ENCODE measurements at places on chromosomes 3 and 15.

DNA sequence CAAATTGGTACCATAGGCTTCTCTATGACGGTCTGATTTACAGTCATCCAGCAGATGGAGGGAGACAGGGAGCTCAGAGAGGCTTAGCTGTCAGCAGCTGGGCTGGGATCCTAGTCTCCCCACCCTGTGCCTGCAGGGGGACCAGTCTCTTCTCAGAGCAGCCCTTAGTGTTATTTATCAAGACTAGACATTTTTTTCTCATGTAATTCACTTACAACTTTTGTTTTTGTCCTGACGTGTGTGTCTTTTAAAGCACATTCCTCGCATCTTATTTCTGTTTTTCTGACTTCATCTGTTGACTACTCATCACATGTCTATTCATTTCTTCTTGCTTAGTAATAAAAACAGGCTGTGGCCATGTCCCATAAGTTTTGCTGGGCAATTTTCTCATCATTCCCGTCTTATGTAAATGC lies 116.1 kb downstream of the KLF13 start:
- ATAC-seq, result no peak

DNA sequence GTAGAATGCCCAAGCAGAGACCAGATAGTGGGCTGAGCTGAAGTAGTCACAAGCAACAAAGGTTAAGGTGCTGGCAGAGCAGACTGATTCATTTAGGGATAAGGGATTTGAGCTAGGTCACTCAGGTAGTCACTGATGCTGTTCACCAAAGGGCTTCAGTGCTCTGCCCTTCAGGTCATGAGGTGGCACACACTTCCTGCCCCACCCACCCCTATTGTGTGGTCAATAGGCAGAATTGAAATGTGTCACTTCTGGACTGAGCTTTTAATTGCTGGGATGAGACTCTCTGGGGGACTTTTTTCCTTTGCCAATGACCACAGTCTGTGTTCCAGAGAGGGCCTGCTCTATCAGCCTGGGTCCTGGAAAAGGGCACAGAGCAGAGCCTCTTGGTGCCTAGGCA lies 2.9 kb upstream of the DIS3L start:
- no peak for ATAC-seq

GRCh38 chr15:62769604-62770003 lies 272.9 kb upstream of the TPM1 start:
- no peak for ATAC-seq

DNA sequence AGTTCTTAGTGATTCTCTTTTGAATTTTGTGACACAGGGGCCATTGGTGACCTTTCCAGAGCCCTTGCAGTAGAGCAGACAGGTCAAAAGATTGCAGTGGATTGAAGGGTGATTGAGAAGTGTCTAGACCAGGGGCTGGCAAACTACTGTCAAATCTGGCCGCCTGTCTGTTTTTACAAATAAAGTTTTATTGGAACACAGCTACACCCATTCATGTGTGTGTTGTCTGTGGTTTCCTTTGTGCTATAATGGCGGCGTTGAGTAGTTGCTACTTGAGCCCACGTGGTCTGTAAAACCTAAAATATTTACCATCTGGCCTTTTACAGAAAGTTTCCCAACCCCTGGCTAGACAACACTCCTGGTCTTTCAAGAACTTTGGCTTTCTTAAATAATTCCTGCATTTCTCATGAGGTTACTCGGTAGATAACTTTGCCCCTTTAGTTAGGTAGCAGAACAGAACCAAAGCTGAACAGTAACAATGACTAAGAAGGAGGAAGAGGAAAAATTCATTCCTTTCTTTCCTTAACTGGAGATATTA lies 265.1 kb upstream of the NR2E3 start:
- ATAC-seq, result no peak

DNA sequence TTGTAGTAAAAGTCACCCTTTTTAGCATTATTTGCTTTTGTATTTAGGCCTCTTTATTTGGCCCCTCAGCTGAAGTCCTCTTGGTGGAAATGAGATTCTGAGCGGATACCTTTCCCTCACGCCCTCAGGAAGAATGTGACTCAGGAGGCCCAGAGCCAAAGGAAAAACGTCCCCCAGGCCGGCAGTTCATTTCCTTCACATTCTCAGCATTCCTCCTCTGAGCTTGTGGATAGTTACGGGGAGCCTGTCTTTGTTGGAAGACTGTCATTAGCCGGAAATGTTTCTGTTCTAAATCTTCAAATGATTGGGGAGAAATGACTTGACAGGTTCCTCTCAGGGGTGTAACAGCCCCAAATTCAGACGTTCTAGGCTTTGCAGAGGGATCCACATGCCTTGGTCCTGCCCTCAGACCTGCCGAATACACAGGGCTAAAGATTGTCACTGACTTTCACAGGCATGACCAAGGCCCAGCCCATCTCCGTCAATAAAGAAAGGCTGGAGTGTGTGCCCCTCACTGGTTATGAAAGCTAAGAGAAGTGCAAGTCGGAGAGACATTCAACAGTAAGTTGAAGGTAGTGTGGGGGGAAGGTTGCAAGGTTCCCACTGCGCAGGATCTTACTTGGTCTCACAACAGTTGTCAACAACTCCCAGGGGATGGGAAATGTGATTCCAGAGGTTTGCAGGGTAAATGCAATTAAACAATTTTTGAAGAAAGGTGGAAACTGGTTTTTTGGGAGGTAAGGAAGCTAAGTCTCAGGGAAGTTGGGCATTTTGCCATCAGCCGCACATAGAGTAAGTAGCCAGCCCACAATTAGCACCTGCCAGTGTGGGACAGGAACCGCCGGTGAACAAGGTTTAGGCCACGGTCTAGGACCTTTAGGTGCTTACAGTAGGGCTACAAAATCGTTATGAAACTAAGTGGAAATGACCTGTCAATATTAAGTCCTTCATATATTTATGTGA lies 39.7 kb upstream of the MYZAP start:
- no peak for ATAC-seq

GRCh38 chr3:171936191-171936841 lies 93.2 kb downstream of the TMEM212 start:
- ATAC-seq, result no peak

GRCh38 chr3:172369590-172370259 lies 78.5 kb downstream of the GHSR start:
- ATAC-seq, result no peak

DNA sequence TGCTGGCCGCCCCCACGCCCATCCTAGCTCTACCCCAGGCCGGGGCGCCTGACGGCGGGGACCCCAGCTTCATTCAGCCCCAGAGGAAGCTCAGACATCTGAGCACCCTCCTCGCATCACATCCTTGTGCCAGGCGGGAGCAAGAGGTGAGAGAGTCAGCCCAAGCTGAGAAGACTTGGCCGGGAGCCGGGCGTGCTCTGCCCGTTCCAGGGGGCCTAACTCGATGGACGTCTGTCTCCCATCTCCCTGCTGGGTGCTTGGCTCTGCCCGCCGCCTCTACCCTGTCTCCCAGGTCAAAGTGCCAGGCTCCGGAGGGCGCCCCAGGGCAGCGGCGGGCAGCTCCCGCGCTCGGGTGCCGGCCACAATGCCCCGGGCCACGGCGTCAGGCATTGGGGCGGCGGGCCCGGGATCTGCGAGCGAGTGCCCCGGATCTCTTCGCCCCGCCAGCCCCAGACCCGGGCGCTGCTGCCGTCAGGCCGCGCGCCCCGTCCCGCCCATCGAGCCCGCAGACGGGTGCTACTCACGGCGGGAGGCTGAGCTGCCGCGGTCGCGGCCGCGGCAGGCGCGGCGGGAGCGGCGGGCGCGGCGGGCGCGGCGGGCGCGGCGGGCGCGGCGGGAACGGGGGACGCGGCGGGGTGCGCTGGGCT lies 388 bp downstream of the DAPK2 start:
- peak; percentile 58 for ATAC-seq

GRCh38 chr3:58180940-58181587 lies 29.7 kb downstream of the DNASE1L3 start:
- no peak for ATAC-seq

DNA sequence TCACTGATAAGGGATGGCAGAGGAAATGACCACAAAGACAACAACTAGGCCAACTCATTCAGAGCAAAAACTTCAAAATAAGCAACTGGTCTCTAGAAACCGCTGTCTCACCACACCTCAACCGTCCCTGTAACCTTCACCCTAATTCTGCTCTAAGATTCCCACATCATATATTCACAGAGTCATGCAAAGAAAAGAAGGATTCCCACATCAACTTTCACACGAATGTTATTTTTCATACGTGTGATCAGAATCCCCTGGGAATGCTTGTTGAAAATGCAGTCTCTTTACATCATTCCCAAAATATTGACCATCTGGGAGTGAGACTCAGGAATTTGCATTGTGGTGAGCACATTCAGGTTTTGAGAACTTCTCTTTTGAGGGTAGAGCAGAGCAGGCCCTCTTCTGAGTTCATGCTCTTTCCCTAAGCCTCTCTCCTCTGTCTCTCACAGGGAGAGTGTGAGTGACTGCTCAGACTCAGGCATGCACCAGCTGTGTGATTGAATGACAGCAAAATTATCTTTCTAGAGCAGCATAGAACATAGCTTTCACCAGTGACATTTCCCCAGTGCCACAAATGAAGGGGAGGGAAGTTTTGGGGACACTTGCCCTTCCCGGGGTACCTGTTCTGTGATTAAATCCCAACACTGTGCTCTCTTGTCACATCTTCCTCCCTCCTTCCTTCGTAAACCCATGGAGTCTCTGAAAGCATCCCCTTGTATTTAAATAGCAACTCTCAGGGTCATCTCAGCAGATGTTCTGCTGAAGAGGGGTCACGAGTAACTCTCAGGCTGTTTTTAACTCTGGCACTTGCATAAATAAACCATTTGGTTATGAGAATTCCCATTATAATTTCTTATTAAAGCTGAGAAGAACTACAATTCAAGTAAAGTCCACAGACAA lies 170.9 kb downstream of the PLCL2 start:
- ATAC-seq, result no peak

- no peak for ATAC-seq
Measured at GRCh38 chr15:48546296-48546695, 99.2 kb downstream of the FBN1 start.

DNA sequence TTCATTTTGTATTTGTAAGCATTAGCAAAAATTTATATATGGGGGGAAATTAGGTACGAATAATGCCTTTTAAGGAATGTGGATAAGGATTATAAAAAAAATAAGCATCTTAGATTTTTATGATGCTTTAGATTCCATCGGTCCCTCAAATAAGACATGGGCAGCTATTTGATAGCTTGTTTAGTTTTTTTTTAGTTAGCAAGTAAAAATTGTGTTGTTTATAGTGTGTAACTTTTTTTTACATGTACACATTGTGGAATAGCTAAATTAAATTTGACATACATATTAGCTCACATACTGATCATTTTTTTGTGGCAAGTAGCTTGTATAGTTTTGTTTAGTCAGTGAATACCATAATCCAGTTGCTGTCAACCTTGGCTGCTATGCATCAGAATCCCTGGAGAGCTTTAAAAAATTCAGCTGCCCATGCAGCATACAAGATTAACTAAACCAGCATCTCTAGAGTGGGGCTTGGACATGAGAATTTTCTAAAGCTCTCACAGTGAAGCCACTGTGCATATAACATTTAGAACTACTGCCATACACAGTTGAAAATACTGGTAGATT lies 53.9 kb downstream of the TMOD3 start:
- ATAC-seq, result no peak

DNA sequence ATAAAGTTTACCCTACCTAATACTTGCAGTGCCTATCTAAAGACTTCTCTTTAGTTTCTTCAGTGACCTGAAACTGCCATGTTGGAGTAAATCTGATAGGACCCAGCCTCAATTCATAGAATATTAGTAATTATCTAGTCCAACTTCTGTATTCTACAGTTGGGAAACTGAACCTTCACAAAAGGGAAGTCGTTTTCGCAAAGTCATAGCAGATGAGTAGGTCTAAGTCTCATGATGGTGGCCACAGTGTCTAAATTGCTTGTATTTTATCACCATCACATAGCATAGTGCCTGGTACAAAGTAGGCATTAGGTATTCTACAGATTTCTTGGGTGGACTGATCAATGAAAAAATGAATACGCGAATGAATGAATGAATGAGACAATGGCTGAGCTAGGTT lies 8.4 kb downstream of the GMNC start:
- no peak for ATAC-seq

DNA sequence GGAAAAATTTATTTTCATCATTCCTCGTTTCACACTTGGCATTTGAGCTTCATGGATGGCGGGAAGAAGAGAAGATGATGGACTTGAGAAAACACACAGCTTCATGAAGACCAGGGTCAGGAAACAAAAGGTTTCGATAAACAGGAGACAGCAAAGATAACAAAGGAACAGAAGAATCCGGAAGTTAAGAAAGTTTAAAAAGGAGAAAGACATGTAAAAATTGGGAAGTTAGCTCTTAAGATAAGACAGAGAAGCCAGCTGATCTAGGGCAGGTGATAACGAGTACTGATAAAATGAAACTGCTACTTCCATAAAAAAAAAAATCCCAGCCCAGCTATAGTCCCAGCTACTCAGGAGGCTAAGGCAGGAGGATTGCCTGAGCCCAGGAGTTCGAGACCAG lies 23.9 kb downstream of the IL5RA start:
- ATAC-seq, result no peak

GRCh38 chr3:52934630-52935530 lies 37.5 kb upstream of the STIMATE start:
- peak; percentile 78 for ATAC-seq

DNA sequence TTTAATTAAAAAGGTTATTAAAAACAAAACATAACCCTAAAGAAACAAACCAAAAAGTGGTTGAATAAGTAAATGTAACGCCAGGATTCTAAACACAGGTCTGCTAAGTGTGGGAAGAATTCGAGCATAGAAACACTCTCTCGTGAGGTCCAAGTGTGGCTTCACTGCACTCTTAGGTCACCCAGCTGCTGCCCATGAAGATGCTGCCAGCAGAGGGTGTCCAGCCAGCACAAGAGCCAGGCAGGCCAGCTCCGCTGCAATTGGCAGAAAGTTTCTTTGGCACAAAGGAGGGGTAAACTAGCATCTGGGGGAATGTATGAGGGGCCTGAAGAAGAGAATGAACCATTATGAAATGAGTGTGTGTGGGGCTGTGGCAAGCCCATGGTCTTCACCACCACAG lies 215.7 kb upstream of the FEZF2 start:
- peak; percentile 13 for ATAC-seq

- ATAC-seq, result peak; percentile 27
Measured at GRCh38 chr3:141659821-141660613, 78.1 kb upstream of the RNF7 start.

- no peak for ATAC-seq
Measured at GRCh38 chr15:58087871-58088270, 22.4 kb upstream of the ALDH1A2 start.

- no peak for ATAC-seq
Measured at GRCh38 chr15:63891768-63892133, 58.0 kb upstream of the HERC1 start.

DNA sequence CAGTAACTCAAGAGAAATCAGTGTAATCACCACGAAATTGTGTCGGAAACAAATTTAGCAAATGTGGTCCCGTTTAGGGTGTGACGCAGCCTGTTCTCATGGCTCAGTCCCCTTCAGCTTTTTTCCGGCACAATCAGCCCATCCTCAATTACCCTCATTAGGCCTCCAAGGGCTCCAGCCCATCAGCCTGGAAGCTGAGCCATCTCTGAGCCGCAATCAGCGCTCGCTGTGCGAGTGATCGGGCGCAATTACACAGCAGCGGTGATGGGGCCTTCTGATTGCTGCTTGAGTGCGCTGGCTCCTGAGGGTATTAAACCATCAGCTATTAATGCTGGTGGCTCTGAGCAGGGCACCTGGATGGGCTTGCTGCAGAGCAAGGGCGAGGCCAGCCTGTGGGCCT lies 55.6 kb downstream of the PLXNA1 start:
- no peak for ATAC-seq

Measured in stimulated activated memory B cell treated with anti-CD40 and anti-IgM and Interleukin-4, amounts not matched to agents 10 μg/mL and 1 μg/mL and 100 μg/mL, for 72 hours (primary cell).